Dermis microvascular lymphatic vessel endothelial cell (primary cell): ENCODE measurements at places on chromosomes 4 and X. TPM values are rescaled to one million over a fixed set of nuclear protein-coding genes. Genes with fewer than 3 reads are reported as not detected.

DNA sequence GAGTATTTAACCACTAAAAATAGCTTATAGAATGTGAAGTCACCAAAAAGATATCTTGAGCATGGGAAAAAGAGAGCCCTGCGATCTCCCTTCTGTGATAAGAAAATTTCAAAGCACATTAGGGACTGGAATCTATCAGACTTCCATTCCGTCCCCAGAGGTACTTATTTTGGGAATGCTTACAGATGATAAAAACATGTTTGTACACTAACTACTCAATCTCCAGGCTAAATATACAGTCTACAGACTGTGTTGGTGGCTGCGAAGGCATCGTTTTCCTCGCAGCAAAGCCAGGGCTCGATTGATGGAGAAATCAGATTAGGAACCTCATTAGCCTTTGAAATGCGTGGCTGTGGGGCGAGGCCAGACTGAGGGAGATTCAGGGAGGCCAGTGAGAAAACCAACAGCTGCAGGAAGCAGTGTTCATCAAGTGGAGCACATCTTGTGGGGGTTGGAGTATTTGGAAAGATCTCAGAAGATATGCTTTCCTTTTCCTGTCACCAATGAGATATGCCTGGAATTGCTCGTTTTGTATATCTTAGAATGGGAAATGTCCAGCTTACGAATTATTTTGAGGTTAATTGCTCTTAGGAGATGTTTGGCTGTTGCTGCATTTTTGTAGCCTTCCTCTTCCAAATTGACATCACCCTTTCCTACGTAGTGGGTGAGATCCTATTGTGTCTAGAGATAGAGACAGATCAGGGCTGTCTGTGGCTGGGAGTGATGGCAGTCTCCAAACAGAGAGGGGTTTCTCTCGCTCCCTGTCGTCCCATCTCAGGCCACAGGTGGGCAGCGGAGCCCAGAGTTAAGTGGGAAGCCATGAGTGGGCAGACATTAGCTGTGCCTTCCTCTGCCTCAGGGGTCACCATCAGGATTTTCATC is 224.9 kb upstream of the FAT1 start:
- DNase-seq, result no peak

- no peak for DNase-seq
Measured at GRCh38 chr4:6619116-6619465, 21.4 kb upstream of the MRFAP1 start.

Gene TMEM150C
- 7.1 and 13.0 TPM in 2 replicates for total RNA-seq

- DNase-seq, result no peak
Measured at GRCh38 chr4:44984083-44984482, 257.7 kb upstream of the GNPDA2 start.

Gene PABPC1L2A
- not detected in 2 replicates for total RNA-seq

DNA sequence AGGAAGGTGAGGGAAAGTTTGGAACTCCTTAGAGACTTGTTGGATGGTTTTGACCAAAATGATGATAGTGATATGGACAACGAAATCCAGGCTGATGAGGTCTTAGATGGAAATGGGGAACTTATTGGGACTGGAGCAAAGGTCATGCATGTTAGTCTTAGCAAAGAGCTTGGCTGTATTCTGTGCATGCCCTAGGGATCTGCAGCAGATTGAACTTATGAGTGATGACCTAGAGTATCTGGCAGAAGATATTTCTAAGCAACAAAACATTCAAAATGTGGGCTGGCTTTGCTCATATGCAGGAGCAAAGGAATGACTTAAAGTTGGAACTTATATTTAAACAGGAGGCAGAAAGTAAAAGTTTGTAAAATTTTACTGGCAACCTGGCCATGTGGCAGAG is 489.3 kb upstream of the DIPK2B start:
- DNase-seq, result no peak

DNA sequence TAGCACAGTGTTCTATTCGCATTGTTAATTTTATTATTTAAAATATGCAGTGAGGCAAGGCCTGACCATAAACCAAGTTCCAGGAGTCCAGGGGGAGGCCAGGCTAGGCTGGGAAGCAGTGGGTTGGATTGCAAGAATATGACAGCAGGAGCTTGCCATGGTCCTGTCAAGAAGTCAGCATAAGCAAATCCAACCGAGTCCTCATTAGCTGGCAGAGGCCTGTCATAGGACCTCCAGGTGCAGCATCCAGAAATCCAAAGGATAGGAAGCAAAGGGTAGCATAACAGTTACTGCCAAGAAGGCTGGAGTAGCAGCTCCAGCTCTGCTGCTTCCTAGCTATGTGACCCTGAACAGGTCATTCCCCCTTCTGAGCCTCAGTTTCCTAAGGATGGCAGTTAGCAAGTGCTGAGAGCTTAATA is 13.4 kb downstream of the PJA1 start:
- no peak for DNase-seq

DNA sequence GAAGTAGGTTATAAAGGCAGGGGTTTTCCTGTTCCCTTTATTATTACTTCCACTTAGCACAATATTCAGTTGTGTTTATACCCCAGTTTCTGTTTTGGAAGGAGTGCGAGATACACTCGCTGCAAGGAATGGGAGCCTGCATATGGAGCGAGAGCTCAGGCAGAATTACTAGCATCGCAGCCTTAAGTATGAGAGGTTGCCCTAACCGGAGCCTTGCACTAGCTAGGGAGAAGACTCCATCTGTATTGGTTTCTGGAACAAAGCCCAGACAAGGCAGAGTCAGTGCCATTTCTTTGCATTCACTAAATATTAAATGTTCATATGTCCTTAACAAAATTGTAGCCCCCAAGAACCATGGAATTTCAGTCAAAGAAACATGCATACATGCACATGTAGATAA is 6.2 kb upstream of the DCTD start:
- DNase-seq, result no peak

- DNase-seq, result no peak
Measured at GRCh38 chr4:101127176-101127790, 220.0 kb downstream of the PPP3CA start.

Gene NUP62CL
- 0.13 TPM in 1 of 2 replicates, not detected in the other for total RNA-seq

GRCh38 chrX:139106069-139106468 is 394.6 kb upstream of the FGF13 start:
- no peak for DNase-seq

Gene CLIC2
- total RNA-seq, result 11.2 and 15.6 TPM in 2 replicates
